Bronchial epithelial cell (primary cell): ENCODE measurements at places on chromosomes 5 and 9.

DNA sequence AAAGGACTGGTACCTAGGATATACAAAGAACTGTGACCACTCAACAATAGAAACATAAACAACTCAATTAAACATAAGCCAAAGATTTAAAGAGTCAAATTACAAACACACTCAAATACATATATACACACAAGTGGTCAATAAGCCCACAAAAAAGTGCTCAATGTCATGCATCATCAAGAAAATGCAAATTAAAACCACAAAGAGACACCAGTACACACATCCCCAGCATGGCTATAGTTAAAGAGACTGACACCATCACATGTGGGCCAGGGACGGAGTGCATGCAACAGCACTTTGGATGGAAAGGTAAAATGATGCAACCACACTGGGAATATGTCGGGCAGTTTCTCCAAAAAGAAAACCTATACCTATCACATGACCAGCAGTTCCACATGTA is 89.7 kb downstream of the CAAP1 start:
- no peak for DNase-seq

GRCh38 chr5:42392917-42393316 is 30.3 kb upstream of the GHR start:
- DNase-seq: no peak

DNA sequence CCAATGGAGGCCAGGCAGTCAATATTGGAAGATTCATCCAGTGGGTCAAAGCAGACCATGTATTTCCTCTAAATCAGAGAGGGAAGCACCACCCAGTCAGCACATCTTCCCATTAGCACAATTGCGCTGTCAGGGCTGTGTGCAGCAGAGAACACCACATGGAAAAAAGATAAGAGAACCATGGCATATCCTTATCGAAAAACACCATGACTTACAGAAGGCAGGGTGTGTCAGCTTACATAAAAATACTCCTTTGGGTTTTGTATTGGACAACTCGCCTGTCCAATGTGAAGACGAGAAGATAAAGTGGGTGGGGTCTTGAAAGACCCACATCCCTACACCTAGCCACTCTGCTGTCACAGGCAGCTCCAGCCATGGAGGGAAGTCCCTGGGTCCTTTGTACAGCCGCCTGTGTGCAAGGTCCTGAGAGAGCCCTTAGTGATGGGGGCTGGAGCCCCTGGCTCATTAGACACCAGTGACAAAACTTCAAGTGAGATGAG is 71.9 kb upstream of the SPATA31E1 start:
- DNase-seq: no peak

DNA sequence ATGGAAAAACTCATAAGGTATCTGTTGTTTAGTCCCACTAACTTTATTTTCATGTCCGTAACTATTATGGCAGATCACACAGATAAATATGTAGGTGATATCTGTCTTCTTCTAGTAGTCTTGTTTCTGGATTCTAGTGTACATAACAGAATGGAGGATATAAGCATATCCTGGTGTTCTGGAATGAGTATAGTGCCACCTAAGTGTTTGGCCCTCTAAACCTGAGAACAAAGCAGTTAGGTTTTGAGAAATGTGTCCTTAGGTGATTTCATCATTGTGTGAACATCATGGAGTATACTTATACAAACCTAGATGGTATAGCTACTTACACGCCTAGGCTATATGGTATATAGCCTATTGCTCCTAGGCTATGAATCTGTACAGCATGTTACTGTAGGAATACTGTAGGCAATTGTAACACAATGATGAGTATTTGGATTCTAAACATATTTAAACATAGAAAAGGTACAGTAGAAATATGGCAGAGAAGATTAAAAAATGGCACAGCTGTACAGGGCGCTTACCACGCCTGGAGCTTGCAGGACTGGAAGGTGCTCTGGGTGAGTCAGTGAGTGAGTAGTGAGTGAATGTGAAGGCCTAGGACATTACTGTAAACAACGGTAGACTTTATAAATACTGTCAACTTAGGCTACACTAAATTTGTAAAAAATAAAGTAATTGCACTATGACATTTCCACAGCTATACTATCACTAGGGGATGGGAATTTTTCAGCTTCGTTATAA is 150.3 kb upstream of the SLC24A2 start:
- DNase-seq: peak; percentile 38

- no peak for DNase-seq
Measured at GRCh38 chr5:35066260-35066795, 18.6 kb upstream of the AGXT2 start.

DNA sequence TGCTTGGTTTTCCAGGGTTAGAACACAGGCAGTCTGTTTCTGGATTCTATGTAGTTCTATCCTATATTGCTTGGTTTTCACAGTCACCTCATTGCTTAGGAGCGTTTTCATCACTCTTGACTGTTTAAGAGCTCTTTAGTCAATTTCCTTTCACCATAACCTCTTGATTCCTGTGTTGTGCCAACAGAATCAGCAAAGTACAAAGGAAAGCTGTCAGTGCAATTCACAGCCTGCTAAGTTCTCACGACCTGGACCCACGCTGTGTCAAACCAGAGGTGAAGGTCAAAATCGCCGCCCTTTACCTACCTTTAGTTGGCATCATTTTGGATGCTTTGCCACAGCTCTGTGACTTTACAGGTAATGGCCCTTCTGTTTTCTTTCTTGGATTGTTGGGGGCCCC is 199.9 kb downstream of the DOCK8 start:
- no peak for DNase-seq

DNA sequence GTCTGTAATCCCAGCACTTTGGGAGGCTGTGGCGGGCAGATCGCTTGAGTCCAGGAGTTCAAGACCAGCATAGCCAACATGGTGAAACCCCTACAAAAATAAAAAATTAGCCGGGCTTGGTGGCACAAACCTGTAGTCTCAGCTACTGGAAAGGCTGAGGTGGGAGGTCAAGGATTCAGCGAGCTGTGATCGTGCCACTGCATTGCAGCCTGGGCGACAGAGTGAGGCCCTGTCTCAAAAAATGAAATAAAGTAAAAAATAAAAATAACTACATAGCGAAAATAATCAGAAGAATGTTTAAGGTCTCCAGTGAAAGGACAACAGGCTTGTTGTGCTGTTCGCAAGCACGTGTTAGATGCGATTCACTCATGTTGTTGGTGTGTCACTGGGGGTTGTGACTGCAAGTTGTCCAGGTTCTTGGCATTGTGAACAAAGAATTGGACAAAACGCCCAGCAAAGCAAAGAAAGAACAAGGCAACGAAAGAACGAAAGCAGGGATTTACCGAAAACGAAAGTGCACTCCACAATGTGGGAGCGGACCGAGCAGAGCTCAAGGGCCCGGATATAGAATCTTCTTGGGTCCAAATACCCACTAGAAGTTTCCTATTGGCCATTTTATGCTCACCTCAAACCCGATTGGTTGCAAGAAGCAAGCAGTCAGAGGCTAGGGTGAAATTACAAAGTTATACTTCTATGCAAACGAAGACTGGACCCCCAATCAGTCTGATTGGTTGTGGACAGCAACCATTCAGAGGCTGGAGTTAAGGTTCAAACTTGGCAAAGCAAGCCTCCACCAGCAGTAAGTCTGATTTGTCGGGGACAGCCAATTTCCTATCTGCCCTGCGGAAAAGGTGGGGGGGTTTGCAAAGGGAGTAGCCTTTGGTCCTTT is 844 bp upstream of the MCCC2 start:
- DNase-seq: no peak

DNA sequence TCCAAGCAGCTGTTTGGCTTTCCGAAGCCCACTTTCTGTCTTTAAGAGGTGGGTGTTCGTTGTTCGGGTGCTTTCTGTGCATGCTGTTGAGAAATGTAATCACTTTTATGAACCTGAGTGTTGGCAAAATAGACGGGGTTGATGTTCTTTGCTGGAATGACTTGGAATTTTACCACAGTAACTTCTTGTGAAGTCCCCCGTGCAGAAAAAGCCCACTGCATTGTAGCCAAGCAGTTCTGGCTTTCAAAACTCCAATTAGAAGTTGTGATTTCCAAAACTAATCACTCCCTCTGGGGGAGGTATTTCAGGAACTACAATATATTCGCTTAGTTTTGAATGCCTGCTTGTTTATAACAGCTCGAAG is 111.1 kb downstream of the PAM start:
- DNase-seq: no peak

- no peak for DNase-seq
Measured at GRCh38 chr5:179268966-179269693, 76.1 kb downstream of the ADAMTS2 start.

DNA sequence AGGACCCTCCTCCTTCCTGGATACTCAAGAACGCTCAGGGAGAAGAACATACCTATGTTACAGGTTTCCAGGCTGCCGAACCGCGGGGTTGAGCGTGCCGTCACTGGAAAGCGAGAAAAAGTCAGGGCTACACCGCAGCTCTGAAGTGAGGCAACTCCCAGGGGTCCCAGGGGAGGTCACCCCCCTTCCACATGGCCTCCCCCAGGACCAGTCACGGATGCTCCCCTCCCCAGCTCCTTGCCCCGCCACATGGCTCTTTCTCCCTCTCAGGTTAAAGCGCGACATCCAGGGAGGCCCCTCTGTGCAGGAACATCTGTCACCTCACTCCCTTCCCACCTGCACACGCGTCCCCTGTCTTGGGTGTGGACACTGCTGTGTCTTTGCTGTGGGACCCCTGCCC is 44.0 kb upstream of the ZNF354A start:
- no peak for DNase-seq

GRCh38 chr9:95510709-95511615 is 5.8 kb downstream of the PTCH1 start:
- DNase-seq: peak; percentile 81

DNA sequence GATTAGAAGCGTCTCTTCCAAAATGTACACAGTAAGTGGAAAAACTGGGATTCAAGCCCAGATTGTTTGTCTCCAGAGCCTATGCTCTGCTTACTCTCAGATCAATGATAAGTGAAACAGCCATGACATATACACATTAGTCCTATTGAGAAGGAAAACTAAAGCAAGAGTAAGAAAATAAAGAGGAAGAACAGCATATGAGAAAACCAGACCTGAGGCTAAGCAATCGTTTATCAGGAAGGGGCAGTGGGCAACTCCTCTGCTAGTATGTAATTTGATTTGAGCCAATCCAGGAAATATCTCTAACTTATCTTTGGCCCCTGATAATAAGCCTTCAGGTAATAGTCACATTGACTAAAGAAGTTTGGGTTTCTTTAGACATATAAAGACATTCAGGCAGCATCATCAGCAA is 789.9 kb upstream of the C9orf72 start:
- DNase-seq: no peak

- DNase-seq: no peak
Measured at GRCh38 chr9:27379311-27380251, 82.6 kb upstream of the EQTN start.

- no peak for DNase-seq
Measured at GRCh38 chr5:112122353-112122752, 296.7 kb downstream of the EPB41L4A start.

DNA sequence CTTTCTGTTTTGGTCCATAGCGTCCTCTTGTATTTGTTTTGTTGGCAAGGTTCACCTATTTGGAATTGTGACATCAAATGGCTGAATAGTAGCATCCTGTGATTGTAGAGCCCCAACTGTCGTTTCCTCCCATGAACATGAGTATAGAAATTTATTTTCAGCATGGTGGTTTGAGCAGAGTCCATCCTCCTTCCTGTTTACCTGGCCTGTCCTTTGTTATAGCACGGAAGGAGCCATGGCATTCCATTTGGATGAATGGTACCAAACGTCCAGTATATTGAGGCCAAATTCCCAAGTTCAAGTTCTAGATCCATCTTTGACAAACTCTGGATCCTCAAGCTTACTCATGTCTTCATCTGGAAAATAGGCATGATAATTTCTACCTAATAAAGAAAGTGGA is 16.8 kb downstream of the RASGRF2 start:
- DNase-seq: no peak
